ENCODE measurements at places on chromosomes 3 and 15.

DNA sequence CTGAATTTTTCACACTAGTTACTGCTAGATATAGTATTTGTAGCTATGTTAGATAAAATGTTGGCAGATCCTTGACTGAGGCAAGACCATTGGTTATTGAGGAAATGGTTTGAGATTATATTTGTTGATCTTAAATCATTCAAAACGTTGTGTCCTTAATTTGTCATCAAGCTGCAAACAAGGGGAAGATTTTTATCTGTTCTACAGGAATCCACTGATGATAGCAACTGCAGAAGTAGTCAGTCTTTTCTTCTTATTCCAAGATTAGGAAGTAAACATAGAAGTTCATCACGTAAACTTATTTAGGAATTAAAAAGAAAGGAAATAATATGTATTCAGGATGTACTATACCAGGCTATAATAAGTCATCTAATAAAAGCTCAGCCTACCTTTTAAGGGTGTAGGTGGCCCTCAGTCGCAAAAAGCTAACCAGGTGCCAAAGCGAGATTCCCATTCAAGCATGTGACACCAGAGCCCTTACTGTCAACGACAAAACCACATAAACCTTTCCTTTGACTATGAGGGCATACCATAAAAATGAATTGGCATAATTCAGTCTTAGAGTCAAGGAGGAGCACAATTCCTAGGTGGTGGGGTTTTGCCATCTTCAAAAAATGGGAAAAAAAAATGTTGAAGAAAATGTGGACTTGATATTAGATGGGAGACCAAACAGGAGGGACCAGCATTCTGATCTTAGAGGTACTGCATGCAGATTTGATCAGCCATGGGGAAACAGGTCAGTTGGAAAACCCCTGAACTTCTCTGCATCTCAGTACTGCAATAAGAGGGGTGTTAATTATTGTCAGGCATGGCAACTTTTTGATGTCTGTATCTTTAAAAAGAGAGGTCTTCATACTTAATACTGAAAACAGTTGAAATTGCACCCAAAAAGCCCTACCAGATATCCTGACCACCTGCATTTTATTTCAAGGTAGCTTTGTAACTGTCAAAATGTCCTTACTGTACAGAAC is 212.5 kb upstream of the UBE2E1 start:
- DNase-seq = no peak

DNA sequence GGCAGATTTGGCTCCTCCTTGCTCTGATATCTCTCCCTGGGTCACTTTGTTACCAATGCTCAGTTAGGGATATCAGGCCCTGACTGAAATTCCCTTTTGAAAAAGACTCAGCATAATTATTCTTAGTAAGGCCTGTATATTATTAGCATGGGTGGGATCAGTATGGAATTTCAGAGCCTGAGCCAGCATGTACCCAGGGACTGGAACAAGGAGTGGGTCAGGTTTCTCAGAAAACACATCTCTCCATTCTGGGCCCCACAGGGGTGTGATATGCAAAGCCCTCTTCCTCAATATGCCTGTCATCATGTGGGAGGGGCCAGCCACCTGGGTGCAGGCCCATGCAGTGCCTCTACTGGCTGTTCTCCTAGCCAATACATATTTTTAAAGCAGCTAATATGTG is 423.2 kb downstream of the EPHB1 start:
- no peak for DNase-seq

- DNase-seq = no peak
These were observed 28.6 kb downstream of the TFDP2 start for GRCh38 chr3:142120707-142121106.

- no peak for DNase-seq
These were observed 112.5 kb upstream of the NR2F2 start for GRCh38 chr15:96217983-96218382.

DNA sequence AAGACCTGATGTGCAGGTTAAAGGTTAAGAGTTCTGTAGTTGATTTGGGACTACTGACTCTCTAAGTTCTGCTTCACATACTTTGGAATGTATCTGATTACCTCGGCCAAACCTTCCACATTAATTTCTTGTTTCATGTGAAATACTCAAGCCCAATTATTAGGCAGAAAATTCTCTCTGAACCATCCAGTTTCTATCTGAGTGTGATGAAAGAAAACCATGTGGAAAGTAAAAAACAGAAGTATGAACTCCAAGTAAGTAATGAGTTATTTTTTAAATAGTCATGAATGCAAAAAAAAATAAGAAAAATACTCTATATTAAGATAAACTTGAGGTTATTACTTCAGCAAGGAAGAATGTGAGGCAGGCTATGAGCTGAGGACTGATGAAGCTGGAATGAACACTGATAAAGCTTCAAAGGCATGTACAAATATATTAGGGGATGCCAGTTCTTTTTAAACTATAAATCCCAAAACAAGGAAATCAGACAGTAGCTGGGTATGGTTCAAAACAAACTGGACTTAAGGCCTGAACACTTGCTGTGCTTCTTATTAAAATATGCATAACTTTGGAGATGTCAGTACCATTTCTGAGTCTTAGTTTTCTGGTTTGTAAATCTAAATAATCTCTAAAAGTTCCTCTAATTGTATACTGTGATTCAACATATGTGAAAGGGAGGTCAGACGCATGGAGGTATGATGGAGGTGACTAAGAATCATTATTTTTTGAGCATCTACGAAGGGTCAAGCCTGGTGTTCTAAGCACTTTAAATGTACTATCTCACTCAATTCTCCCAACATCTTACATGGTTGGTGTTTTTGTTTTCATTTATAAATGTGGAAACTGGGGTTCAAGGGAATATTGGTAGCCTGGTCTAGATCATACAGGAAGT is 59.6 kb downstream of the COL6A6 start:
- DNase-seq = no peak

Data from uterus (tissue), 4 donors.